ENCODE measurements at places on chromosomes 1 and 21. TPM values are rescaled to one million over a fixed set of nuclear protein-coding genes. Genes with fewer than 3 reads are reported as not detected.

DNA sequence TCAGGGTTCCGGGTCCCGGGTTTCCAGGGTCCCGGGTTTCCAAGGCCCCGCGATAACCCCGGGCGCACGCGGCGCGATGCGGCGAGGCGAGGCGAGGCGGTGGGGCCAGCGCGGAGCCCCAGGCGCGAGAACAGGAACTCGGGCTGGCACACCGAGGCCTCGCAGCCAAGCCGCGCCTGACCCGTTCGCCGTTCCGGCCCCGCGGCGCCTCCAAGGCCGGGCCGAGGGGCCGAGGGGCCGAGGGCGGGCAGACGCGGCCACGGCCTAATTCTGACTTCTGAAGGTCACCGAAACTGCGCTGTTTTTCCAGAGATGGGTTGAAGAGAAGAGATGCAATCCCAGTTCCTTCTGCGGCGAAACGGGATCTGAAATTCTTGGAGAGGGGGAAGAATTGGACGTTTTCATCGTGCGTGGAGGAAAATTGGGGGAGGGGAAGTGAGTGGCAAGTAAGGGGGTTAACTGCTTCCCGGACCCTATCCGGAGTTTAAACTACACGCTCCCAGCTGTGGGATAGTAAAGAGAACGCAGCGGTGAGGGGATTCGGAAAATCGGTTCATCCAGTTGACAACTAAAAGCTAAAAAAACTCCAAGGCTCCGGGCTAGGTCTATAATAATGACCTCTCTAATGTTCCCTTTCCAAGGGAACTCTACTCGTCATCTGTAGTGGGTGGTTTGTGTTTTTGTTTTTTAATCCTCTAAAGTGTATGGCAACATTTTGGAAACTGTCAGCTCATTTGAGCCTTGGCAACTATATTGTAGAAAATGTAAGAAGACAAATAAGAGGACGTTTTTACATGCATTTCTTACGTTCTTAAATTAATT lies 8.2 kb downstream of the TBX15 start:
- no peak for DNase-seq

GRCh38 chr1:94672934-94673333 lies 131.4 kb upstream of the F3 start:
- DNase-seq, result no peak

DNA sequence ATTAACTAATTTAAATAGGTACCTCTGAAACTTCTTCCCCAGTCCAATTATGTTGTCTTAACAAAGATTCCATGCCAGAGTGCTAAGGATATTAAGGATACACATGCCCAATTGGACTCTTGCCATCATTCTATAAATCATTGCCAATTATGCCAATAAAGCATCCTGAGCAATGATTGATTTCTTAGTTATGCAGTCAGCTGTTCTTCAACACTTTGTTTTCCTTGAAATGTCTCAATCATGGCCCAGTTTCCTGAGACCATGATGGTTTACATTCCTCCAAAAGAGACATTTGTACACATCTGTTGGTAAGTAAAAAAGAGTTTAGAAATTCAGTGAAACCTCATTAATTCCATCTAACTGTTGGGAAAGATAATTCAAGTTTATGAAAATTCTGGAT lies 180.4 kb upstream of the PKN2 start:
- no peak for DNase-seq

- DNase-seq, result no peak
These were observed 60.3 kb downstream of the XCL2 start for GRCh38 chr1:168483539-168483938.

GRCh38 chr1:119873135-119874015 lies 22.9 kb downstream of the ADAM30 start:
- DNase-seq, result no peak

DNA sequence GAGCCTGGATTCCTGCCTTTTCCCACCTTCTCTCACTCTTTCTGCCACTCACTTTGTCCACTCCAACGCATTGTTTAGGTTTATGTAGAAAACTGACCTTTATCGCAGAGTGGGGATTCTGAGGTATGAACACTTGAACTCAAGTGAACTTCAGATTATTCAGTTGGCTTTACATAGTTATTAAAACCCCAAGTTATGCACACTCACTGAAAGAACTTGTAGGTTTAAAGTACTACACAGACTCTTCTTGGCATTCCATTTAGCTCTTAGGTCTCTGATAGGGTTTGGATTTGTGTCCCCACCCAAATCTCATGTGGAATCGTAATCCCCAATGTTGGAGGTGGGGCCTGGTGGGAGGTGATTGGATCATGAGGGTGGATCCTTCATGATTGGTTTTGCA lies 39.9 kb downstream of the RTCA start:
- no peak for DNase-seq

DNA sequence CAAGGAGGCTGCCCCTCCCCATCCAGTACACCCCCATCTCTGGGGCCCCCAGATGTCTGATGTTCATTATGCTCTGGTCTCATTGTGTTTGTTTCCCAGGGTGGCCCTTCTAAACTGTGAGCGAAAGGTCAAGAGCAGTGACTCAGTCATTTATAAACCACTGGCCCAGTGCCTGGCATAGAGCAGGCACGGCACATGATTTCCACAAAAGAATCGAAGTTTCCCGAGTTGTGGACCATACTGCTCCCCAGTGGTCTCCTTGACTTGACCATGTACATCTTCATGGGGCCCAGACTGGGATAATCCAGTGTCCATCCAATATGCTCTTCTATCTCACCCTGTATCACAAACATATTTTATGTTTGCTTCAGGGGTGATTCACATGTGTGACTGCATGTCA lies 153.3 kb downstream of the NR5A2 start:
- no peak for DNase-seq

Gene DCDC2B
- not detected for total RNA-seq
